GM19239 (cell line): ENCODE measurements at places on chromosomes 6 and 20.

- DNase-seq = no peak
Observed at GRCh38 chr20:62875419-62876361, 14.1 kb upstream of the TCFL5 start.

GRCh38 chr6:169763308-169763707, 11.9 kb downstream of the ERMARD start:
- no peak for DNase-seq

- DNase-seq = no peak
Observed at GRCh38 chr20:35187584-35188190, 15.8 kb downstream of the PROCR start.

DNA sequence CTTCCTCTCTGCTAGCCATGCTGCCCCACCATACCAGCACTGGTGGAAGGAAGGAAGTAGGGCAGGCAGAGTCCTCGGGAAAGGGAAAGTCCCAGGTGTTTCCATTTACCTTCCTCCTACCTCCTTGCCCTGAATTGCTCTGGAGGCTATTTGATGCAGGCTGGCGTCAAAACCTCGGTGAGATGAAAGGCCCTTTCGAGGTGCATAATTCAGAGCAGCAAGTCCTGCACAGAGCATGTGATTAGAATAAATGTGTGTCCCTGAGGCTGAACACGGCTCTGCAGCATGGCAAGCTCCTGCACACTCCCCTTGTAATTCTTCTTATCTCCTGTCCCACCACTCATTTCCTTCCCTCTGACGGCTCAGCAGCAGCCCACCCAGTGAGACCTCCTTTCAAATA, 98.7 kb upstream of the LRFN2 start:
- no peak for DNase-seq

DNA sequence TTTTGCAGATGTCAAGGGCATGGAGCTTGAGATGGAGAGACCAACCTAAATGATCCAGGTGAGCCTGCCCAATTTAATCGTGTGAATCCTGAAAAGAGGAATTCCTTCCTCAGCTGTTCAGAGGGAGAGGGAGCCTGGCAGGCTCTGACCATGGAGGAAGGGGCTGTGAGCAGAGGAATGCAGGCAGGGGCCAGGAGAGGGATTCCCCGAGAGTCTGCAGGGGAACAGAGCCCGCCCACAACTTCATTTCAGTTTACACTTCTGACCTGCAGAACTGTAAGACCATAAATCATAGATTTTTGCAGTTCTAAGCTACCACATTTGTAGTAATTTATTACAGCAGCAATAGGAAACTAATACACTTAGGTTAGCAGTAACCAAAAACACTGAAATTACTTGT, 164.1 kb downstream of the TBXT start:
- DNase-seq = no peak

DNA sequence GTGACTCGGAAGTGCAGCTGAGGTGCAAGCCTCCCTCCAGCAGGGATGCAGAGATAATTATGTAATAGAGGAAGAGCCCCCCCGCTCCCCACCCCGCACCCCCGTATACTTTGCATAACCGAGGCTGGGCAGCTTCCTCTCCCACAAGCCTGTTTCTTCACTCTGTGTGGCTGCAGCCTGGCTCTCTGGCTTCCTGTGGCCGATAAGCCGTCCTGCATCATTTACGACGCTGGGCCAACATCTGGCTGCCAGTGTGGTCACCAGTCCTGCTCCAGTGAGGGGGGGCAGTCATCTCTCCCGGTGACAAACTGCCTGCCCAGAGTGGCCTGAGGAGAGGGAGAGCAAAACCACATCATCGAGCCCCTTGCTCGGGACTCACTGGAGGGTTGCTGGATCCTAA, 59.2 kb downstream of the RBM38 start:
- peak; percentile 73 for DNase-seq

DNA sequence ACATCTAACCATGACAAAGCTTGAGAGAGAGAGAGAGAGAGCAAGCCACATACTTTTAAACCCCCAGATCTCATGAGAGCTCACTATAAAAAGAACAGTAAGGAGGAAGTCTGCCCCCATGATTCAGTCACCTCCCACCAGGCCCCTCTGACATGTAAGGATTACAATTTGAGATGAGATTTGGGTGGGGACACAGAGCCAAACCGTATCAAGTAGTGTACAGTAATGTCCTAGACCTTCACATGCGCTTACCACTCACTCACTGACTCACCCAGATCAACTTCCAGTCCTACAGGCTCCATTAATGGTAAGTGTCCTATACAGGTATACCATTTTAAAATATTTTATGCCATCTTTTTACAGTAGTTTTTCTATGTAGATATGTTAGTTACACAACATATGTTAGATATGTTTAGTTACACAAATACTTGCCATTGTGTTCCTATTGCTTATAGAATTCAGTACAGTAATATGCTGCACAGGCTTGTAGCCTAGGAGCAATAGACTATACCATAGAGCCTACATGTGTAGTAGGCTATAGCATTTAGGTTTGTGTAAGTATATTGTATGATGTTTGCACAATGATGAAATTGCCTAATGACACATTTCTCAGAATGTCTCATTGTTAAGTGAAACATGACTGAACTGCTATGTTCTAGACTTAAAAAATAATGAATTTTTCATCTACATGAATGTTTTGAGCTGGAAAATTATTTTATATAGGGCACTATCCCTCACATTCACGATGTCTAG, 11.7 kb downstream of the TSPYL1 start:
- DNase-seq = no peak

- DNase-seq = no peak
Observed at GRCh38 chr6:46116289-46116688, 13.5 kb upstream of the ENPP4 start.
